ENCODE measurements at places on chromosomes 12 and 14.

DNA sequence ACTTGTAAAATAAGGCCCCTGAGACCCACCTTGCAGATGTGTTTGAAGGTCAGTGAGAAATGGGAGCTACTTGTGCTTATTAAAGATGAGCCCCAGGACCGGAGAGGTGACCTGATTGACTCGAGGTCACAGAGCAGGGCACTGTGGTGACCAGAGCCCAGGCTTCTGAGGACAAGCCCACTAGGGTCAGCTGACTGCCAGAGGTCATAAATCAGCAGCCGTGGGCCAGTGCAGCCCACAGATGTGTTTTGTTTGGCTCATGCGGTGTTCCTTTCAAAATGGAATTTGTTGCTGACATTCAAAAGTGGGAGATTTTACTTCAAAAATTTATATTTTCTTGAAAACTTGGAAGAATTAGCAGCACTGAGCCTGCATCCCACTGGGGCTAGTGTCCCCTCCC, 24.5 kb downstream of the JDP2 start:
- no peak for DNase-seq

DNA sequence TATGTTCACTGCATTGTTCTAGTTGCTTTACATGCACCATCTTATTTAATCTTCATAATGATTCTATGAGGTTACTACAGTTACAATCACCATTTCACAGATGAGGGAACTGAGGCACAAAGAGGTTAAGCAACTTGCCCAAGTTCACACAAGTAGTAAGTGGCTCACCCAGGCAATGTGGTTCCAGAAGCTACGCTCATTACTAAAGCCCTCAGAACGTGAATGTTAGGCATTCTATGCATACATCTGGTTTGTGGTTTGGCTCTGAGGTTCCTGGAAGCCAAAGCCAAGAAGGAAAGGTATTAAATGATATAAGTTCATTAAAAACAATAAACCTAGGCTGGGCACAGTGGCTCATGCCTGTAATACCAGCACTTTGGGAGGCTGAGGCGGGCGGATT, 14.4 kb upstream of the VRTN start:
- no peak for DNase-seq

- no peak for DNase-seq
Measured at GRCh38 chr14:80636071-80636470, 305.5 kb downstream of the CEP128 start.

DNA sequence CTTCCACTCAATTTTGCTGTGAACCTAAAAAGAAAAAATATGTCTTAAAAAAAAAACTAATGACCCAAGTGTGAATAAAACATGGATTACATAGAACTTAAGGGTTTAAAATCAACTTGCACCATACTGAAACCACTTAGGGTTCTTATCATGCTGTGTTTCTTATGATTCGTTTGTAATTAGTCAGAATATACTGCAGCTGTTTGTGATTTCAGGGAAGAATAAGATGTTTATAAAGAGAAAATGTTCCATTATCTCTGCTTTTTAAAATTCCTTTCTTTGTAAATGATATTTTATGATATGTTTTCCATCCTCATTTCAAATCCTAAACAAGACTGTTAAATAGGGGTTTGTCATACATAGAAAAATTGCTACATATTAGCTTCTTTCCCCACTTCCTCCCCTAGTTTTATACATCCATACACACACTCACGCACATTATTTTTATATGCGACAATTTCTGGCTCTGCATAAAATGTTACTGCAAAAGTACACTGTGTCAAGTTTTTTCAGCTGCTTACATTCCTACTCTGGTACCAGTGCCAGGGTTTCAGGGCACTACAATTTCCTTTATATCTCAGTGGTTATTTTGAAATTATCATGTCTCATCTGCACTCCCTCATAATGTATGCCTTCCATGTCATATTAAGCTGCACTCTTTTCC, 275.2 kb upstream of the GARIN6 start:
- no peak for DNase-seq

DNA sequence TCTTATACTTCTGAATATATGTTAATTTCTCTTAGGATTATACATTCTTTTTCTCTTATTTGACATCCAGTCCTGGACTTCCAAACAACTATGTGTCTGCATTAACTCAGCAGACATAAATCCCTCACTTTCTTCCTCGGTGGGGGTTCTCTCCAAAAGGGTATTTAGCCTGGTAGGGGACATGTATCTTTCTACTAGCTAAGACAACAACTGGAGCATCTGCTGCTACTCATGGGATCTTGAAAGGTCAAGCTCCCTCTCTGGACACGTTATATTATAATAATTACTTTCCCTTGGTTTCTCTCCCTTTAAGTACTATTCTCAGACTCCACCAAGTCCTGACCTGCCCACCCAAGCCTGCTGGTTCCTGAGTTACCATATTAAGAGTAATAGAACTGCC, 983.7 kb upstream of the FLRT2 start:
- DNase-seq: no peak

- DNase-seq: no peak
Measured at GRCh38 chr14:35229084-35229791, 62.9 kb upstream of the PSMA6 start.

- DNase-seq: no peak
Measured at GRCh38 chr12:4114986-4115385, 158.6 kb upstream of the CCND2 start.

- DNase-seq: no peak
Measured at GRCh38 chr12:47825173-47825639, 5.5 kb upstream of the HDAC7 start.

- no peak for DNase-seq
Measured at GRCh38 chr12:107033758-107034739, 47.1 kb upstream of the MTERF2 start.

- no peak for DNase-seq
Measured at GRCh38 chr12:114774197-114774596, 90.2 kb upstream of the TBX3 start.

GRCh38 chr12:68832504-68832867, 24.5 kb downstream of the MDM2 start:
- DNase-seq: no peak

DNA sequence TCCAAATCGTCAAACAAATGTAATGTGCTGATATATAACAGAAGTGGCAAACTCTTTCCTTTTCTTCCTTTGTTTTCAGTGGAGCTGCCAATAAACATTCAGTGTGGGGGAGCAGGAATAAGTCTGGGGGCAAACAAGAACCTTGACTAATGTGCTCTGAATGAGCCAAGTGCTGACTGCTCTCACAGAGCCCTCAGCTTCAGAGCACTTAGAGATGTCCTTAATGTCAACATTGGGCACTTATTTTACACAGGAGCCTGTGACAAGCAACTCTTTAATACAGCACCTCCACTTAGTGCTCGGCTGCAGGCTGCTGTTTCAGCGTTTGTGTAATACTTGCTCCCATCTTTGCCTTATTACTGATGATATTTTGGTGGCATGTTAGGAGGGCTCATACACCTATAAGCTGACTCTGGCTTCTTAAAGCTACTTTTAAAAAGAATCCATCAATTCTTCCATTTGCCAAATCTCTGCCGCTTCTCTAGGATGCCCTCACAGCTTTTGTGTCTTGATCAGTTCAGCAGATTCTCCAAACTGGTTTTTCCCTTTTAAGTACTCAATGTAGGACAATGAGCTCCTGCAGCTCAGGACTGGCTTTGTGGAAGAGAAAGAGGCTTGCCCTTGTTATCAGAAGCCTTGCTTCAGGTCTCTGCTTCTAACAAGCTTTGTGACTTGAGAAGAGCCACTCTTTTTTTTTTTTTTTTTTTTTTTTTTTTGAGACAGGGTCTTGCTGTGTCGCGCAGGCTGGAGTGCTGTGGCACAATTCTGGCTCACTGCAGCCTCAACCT, 206.6 kb downstream of the MON2 start:
- DNase-seq: no peak

GRCh38 chr12:2673966-2674810, 120.6 kb upstream of the FKBP4 start:
- no peak for DNase-seq

DNA sequence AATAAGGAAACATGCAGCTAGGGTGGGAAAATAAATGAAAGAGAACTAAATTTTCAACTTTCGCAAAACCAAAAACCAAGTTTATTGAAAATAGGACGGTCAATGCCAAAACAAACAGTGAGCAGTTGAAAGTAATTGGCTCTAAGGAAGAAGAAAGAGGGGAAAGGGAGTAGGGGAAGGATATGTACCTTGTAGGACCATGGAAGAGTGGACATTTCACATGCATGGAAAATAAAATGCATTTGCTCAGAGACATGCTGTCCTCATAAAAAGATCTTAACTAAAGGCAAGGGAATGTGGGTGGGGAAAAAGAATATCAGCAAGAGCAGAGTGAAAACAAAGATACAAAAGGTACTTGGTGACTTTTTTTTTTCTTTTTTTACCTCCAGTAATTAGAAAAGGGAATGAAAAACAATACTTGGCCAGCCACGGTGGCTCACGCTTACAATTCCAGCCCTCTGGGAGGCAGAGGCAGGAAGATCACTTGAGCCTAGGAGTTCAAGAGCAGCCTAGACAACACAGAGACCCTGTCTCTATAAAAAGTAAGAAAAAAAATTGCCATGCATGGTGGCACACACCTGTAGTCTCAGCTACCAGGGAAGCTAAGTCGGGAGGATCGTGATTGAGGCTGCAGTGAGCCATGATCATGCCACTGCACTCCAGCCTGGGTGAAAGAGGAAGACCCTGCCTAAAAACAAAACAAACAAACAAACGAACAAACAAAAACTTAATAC, 6.6 kb downstream of the TXNDC16 start:
- DNase-seq: no peak

DNA sequence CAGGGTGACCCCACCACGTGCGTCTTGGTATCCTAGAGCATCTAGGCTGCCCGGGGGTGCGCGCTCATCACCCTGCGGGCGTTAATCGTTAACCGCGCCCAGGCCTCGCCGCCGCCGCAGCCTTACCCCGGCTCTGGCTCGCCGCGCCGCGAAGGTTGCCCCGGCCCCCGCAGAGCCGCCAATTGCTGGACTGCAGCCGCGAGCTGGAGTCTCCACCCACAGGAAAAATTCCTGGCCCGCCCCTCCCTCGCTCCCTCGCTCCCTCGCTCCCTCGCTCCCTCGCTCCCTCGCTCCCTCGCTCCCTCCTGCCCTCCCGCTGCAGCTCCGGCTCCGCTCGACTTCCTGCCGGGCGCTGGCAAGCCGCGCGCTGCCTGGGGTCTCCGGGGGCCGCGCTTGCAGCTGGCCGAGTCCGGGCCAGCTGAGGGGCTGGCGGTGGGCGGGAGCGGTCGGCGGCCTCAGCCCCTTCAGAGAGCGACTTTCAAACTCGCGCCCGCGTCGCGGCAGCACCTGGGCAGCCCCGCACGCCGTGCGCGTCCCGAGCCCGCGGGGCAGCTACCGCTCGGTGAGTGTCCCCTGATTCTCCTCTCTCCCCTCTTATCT, at the start of gene PLEKHG3:
PLEKHG3 (plus strand) TSS at position 282 of the 600 bp plus-strand sequence. CDS start 23,208 bp downstream, outside the sequence.
- no peak for DNase-seq

DNA sequence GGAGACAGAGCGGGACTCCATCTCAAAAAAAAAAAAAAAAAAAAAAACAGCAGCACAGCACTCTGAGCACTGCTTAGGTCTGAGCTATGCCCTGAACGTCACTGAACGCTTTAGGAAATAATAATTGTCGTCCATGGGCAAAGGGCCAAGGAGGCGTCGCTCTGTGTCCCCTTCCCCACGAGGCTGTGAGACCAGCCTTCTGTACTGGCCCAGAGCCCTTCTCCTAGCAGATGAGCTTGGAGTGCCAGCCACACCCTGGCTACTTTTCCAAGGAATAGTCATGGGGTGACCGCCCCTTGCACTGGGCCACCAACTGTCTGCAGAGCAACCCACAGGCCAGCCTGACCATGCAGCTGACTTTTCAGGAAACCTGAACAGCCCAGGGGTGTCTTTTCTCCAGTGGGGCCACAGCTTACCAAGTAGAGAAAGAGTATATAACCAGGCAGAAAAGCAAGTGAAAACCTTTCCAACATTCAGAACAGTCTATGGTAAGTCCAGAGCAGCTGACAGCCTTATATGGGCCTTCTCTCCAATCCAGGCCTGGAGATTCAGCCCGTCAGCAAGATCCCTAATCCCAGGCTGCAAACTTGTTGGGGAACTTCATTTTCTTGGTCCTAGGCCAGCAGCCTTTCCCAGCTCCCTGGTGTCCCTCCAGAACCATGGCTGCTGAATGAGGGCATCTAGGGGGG, 28.5 kb downstream of the CD9 start:
- DNase-seq: no peak

GRCh38 chr12:94401326-94401725, 58.3 kb downstream of the CEP83 start:
- DNase-seq: no peak

DNA sequence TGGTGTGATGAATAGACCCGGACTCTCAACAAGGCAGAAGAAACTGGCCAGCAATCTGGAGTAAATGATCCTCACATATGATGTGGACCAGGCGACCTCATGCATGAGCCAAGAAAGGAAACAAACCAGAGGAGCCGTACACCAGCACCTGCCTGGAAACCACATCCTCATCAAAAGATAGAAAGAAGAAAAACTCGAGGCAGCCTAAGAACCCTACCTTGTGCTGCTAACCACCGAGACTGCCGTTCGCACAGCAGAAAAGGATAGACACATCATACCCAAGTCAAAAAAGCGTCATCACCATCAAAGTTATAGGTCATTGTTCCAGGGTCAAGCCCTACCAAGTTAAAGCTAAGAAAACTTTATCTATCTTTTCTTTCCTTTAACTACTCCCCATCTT, 66.7 kb downstream of the RESF1 start:
- no peak for DNase-seq

GRCh38 chr12:28512876-28513275, 322.6 kb downstream of the CCDC91 start:
- no peak for DNase-seq

GRCh38 chr14:33471776-33472175, 479.1 kb downstream of the EGLN3 start:
- no peak for DNase-seq

- DNase-seq: no peak
Measured at GRCh38 chr12:124513297-124513867, 54.0 kb downstream of the NCOR2 start.

- DNase-seq: no peak
Measured at GRCh38 chr12:1435044-1435443, 159.3 kb downstream of the FBXL14 start.

- no peak for DNase-seq
Measured at GRCh38 chr12:45981075-45981837, 9.1 kb downstream of the SCAF11 start.
